Liver (tissue), 10 donors: ENCODE measurements at places on chromosomes 6 and 20. TPM values are rescaled to one million over a fixed set of nuclear protein-coding genes. Genes with fewer than 3 reads are reported as not detected.

The PM20D2 gene
- 1.7 TPM for polyA plus RNA-seq

The TMEM217 gene
- polyA plus RNA-seq: 0.39 TPM

The SPEF1 gene
- polyA plus RNA-seq: not detected

The GPR6 gene
- not detected for polyA plus RNA-seq

The FANCE gene
- 0.11 TPM for polyA plus RNA-seq

The CD109 gene
- polyA plus RNA-seq: 0.22 TPM

The SMOC2 gene
- 0.53 TPM for polyA plus RNA-seq

The ADGB gene
- not detected for polyA plus RNA-seq

The TRERF1 gene
- 0.35 TPM for polyA plus RNA-seq

The HLA-DRB5 gene
- 1.8 TPM for polyA plus RNA-seq

The WFDC10B gene
- not detected for polyA plus RNA-seq

The UBD gene
- polyA plus RNA-seq: 23.5 TPM

The FAM210B gene
- 35.1 TPM for polyA plus RNA-seq

The SLC25A27 gene
- polyA plus RNA-seq: 2.5 TPM

The FAM209B gene
- 0.38 TPM for polyA plus RNA-seq

The KCNQ2 gene
- not detected for polyA plus RNA-seq

The BPIFA1 gene
- not detected for polyA plus RNA-seq

The MUCL3 gene
- not detected for polyA plus RNA-seq

The NKAPL gene
- 0.61 TPM for polyA plus RNA-seq

The SLC2A10 gene
- polyA plus RNA-seq: 38.9 TPM

The PRL gene
- not detected for polyA plus RNA-seq

The ADGRF1 gene
- not detected for polyA plus RNA-seq

The KHDC3L gene
- polyA plus RNA-seq: not detected

The FGD2 gene
- polyA plus RNA-seq: 4.6 TPM

The DCDC2 gene
- 0.51 TPM for polyA plus RNA-seq

The PCK1 gene
- polyA plus RNA-seq: 265 TPM

The TP53TG5 gene
- not detected for polyA plus RNA-seq

The PPP1R3G gene
- 0.61 TPM for polyA plus RNA-seq

The GNRH2 gene
- 0.44 TPM for polyA plus RNA-seq

The LCA5 gene
- 0.46 TPM for polyA plus RNA-seq

The CTSA gene
- 151 TPM for polyA plus RNA-seq

The PKIB gene
- polyA plus RNA-seq: 5.1 TPM

The EPPIN gene
- not detected for polyA plus RNA-seq

The IRF4 gene
- 0.68 TPM for polyA plus RNA-seq

The SMLR1 gene
- polyA plus RNA-seq: 20.8 TPM

The FBXL4 gene
- 4.1 TPM for polyA plus RNA-seq

The CD93 gene
- polyA plus RNA-seq: 1.5 TPM
